Cortex of kidney (tissue), 1 donor: ENCODE measurements at places on chromosomes 6 and 20.

DNA sequence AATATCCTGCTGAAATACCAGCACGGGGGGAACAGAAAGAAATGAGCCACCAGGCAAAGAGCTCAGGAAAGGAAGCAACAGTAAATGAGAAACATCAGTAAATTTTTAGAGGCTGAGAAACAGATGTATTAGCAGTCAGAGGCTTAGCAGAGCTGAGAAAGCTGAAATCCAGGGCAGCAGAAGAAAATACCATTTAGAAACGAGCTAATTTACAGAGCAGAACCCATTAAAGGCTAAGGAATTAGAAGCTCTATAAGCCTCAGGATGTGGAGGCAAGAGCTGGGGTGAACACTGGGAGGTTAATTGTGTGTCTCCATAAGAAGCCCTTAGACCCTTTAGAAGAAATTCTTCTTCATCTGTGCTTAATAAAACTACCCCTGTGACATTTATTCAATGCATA lies 178.6 kb upstream of the RGS17 start:
- DNase-seq: no peak

DNA sequence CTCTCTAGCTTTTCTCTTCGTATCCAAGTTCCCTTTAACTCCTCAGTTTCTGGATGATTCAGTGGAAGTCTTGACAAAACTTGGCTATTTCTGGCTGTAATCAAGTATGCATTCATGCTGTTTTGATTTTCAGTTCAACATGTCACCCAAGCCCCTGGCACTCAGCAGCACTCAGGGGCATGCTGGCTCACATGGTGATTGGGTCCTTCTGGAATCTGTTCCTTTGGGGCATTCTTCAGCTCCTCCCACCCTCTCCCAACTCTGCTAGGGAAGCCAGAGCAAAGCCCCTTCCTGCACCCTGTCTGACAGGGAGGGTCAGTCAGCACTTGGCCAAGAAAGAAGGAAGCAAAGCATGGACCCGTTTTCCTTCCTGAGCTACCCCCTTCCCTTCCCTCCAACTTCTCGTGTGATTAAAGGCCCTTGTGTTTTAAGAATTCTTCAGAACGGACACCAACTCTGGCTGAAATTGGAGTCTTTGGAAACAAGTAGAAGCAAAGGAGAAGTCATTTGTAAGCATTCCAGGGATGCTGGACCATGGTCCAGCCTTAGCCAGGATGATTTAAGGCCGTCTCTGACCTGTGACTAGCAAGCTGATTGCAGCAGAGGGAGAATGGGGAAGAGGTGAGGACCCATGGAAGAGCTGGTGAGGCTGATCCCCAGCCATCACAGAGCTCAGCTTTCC lies 7.1 kb downstream of the PLEKHG1 start:
- no peak for DNase-seq

- no peak for DNase-seq
These were observed 1164.7 kb upstream of the MAP3K7 start for GRCh38 chr6:91751526-91751925.

DNA sequence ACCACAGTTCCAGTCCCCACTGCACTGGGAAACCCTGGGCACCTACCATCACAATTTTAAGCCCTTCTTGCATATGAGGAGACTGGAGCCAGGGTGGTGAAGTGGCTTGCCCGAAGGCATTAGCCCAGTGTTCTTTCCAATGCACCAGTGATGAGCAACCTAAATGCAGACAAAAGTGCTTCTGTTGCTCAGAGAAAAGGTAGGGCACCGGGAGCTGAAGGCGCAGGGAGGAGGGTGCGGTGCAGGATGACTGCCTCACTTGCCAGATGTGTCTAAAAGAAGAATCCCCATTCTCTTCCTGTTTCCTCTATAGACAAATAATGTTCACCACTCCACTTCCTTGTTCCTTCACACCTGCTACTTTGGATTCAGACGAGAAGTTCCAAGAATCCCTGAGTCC lies 86.5 kb downstream of the QRSL1 start:
- DNase-seq: no peak

GRCh38 chr6:52420668-52421358 lies 671 bp downstream of the EFHC1 start:
- DNase-seq: no peak

DNA sequence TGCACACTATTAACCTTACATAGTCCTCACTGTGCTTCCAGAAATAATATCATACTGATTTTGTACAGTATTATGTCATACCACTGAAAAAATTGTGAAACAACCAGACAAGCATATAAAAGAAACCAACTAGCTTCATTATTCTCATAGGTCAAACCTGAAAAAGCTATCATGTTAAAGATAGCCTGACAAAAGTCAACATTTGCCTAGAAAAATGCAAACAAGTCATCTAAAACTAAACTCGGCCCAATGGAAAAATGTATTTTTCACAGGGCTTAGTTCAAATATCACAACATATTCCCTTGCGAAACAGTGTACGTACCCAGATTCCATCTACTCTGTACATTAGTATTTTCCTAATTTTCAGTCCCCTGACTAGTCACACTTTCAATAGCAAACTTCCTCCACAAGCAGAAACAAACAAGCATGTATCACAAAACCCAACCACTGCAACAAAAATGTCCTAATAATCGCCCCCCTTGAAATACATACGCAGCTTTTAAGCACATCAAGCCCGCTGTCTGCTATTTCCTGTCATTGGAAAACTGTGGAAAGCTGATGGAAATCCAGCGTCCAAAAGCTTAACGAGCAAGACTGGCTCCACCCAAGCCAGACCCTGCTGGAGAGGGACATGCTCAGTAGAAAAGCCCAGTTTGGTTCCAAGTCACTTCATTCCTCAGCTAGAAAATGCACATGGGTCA lies 93.1 kb downstream of the EPB41L2 start:
- DNase-seq: no peak

DNA sequence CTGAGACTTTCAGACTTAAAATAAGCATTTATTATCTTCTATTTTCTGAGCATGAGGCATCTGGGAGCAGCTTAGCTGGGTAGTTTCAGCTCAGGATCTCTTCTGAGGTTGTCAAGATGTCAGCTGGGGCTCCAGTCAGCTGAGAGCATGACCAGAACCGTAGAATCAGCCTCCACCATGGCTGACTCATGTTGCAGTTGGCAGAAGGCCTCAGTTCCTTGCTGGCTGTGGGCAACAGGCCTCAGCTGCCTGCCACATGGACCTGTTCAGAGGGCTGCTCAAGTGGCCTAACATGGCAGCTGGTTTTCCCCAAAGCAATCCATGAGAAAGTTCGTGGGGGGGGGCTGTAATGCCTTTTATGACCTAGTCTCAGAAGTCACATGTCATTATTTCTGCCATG lies 142.3 kb downstream of the LY86 start:
- DNase-seq: no peak

- DNase-seq: no peak
These were observed 33.6 kb downstream of the KCNB1 start for GRCh38 chr20:49448917-49449316.

DNA sequence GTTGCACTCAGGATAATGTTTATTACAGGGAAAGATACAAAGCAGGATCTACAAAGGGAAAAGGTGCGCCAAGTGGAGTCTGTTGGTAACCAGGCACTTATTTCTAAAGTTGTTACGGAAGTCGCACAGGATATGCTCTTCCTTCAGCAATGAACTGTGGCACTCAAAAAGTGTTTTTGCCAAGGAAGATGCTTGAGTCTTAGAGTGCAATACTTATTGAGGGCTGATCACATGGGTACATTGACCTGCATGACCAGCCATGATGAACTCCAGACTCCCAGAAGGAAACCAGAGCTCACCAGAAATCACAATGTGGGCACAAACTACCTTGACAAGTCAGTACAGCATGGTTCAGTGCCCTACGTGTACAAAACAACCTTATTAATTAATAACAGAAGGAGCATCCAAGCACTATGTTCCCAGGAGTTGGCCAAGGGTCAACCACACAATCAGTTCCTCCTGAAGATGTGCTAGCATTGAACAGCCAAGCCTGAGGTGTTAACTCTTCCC lies 270.7 kb upstream of the TFAP2D start:
- DNase-seq: no peak

GRCh38 chr6:27862396-27863066 lies 49.7 kb downstream of the OR2B2 start:
- DNase-seq: no peak

- no peak for DNase-seq
These were observed 18.8 kb downstream of the PARD6B start for GRCh38 chr20:50750145-50750671.

DNA sequence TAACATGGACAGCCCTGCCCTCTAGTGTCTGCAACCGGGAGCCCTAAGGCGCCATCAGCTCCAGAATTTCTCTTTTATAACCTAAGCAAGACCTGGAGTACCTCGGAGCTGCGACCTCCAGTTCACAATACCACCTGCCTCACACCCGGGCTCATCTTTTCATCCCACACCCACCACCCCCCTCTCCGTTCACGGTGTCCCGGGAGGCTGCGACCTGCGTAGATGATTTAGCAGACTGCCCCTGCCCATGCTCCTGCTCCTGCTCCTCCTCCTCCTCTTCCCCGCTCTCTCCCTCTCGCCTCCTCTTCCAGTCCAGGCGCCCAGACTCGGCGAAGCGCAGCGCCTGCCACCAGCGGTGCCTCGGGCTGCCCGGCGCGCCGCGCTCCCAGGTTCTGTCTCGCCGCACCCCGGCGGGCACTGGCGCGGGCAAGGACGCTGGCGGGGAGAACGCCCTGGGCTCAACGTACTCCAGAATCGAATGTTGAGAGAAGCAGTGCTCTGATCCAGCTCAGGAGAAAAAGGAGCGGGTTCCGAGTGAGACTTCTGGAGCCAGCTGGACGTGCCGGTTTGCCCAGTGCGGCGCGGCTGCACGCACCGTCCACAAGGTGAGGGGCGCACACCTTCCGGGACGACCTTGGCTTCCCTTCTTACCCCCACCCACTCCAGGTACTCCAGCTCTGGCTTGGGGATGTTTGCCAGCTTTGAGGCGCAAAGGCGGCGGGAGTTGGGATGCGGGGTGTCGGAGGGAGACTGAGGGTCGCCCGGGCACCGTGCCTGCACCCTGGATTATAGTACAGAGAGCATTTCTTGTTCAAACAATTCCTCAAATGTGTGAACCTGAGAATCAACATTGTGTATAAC lies at the start of gene HTR1E:
HTR1E (plus strand) TSS at position 310 of the 861 bp plus-strand sequence. CDS start 77,807 bp downstream, outside the sequence.
- DNase-seq: no peak

GRCh38 chr6:12459945-12460661 lies 169.9 kb downstream of the EDN1 start:
- no peak for DNase-seq

DNA sequence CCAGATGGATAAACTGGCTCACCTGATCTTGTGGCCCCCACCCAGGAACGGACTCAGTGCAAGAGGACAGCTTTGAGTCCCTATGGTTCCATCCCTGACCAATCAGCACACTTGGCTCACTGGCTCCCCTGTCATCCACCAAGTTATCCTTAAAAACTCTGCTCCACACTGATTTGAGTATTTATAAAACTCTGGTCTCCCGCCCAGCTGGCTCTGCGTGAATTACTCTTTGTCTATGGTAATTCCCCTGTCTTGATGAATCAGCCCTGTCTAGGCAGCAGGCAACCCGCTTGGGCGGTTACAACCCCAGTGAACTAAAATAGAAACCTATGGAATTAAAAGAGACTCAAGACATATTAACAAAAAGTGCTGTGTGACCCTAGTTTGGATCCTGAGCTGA lies 38.1 kb upstream of the CD83 start:
- DNase-seq: no peak

DNA sequence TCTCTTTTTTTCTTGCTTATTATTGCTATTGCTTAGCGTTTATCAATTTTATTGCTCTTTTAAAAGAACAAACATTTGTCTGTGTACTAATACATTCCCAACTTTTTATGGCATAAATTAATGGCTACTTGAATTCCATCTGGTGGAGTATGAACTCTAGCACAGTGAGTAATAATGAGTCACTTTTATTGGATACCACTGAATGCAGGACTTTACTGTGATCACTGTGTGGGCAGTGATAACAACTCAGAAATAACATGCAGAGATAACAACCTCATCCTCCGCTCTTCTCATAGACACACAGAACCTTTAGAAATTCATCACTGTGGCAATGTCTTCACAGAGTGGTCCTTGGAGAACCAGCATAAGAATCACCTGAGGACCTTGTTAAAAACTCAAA lies 174.9 kb upstream of the PRND start:
- no peak for DNase-seq

DNA sequence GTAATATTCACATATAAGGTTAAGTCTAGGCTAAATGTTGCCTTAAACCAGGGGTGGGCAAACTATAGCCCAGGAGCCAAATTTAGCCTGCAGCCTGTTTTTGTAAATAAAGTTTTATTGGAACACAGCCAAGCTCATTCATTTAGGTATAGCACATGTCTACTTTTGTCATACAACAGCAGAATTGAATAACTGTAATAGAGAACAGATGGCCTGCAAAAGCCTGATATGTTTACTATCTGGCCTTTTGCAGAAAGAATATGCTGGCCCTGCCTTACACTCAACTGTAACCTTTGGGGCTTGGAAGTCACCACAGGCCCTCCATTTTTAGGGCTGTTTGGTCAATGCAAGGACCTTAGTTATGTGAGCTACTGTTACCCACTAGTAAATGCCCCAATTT lies 17.7 kb upstream of the BCLAF1 start:
- DNase-seq: no peak

DNA sequence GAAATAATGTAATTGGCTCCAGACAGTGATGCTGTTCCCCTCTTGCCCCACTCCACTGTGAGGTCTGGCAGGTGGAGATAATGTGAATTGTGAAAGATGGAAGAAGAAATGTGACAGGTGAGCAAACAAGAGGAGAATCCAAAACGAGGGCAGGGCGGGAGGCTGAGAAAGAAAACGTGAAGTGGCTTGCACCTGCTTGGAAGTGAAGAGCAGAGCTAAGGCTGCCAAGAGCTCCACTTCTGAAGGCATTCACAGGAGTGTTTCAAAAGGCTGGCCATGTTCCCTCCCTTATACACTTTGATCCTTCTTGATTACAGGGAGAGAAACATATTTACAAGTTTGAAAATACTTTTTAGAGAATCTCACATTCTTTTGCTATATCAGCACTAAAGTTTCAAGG lies 359.4 kb downstream of the EPHA7 start:
- DNase-seq: no peak

DNA sequence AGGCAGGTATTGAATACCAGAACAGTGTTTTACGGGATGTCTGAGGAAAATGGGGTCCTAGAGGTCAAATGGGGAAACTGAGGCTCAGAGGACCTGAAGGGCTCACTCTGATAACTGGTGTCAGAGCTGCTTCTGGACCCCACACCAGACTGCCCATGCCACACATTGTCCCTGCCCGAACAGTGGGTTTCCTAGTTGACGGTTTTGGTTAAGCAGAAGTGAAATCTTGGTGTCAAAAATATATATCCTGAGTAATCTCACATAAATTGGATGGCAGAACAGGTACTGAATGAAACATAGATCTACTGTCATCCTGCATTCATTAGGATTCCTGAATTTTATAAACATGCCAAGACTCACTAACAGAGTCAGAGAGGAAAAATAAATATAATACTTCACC lies 16.3 kb downstream of the NOX3 start:
- no peak for DNase-seq

- no peak for DNase-seq
These were observed 71.6 kb downstream of the GJA1 start for GRCh38 chr6:121506761-121507754.

- DNase-seq: no peak
These were observed 1.1 kb downstream of the TCP11 start for GRCh38 chr6:35139924-35140638.
